ENCODE measurements at places on chromosomes 6 and 20.

- no peak for DNase-seq
These were observed 56.0 kb downstream of the RPRD1B start for GRCh38 chr20:38089500-38089899.

- DNase-seq: peak; percentile 95
These were observed 19.5 kb upstream of the MAP3K4 start for GRCh38 chr6:160972111-160972510.

- DNase-seq: no peak
These were observed 47.0 kb upstream of the MANEA start for GRCh38 chr6:95530176-95530819.

GRCh38 chr6:4371207-4371921 is 236.0 kb upstream of the ECI2 start:
- DNase-seq: peak; percentile 66

- DNase-seq: no peak
These were observed 62.0 kb downstream of the CRYBG1 start for GRCh38 chr6:106422534-106422933.

DNA sequence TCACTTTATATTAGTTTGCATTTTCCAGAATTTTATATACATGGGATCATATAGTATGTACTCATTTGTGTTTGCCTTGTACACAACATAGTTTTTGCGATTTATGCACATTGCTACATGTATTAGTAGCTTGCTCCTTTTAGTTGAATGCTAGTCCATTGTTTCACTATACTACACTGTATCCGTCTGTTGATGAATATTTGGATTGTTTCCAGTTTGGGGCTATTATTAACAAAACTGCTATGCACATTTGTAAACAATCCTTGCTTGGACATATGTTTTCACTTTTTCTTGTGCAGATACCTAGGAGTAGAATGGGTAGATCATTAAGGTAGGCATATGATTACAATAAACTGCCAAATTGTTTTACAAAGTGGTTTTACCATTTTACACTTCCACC is 3.9 kb upstream of the LRRC1 start:
- peak; percentile 36 for DNase-seq

DNA sequence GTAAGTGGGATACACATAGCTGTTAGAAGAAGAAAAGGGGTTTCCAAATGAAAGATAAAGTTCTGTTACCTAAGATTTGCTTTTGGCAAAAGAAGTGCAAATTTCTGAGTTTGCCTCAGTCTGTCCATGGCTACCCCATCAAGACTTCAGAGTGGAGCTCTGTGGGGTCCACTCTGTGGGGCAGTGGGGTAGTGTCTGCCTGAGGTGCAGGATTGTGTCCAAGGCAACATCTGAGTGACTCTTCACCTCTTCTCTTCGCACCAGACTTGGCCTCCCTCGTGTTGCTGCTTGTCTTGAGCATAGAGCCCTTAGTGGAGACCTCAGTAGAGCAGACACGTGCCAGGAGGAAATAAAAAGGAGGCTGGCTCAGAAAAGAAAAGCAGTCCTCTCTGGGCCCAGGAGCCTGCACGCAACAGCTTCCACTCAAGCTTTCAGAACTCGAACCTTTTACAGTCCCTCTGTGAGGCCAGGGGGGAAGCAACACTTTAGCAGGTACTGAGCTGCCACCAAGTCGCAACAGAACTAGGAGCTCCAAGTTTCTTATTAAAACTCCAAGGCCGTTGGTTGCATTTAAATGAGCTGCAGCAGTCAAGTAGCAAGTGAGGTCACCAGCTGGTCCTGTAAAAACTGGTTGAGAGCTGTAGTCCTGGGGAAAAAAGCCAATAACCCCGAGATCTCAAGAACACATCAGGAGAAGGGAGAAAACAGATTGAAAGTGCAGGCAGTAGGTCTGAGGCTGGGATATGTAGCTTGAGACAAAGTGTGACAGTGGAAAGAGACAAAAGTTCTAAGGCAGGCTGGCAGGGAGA is 413.5 kb downstream of the CDC5L start:
- no peak for DNase-seq

DNA sequence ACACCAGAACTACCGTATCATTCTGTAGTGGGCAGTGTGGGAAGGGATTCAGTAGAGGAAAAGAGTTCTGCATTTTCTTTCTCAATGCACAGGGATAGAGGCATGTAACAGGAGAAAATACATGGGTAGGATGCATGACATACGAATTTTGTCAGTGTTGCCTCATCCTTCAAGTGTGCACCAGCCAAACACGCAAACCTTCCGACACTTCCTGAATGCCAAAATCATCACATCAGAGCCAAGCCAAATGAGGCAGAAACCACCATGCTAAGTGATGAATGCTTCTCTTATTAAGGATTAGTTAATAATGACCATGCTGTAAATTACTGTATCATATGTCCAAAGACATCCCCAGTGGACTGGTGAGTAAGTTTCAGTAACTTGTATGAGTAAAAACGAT is 27.3 kb downstream of the RAMACL start:
- peak; percentile 39 for DNase-seq

GRCh38 chr6:156662025-156662445 is 115.1 kb upstream of the ARID1B start:
- no peak for DNase-seq

Measured in iris pigment epithelial cell (primary cell).